SK-N-SH (cell line): ENCODE measurements at places on chromosomes 7 and 10. TPM values are rescaled to one million over a fixed set of nuclear protein-coding genes. Genes with fewer than 3 reads are reported as not detected.

The PHYHIPL gene
- 0.44 and 1.6 TPM in 2 replicates for polyA plus RNA-seq

The MAGI2 gene
- polyA plus RNA-seq = 1.1 and 1.2 TPM in 2 replicates

The CALD1 gene
- polyA plus RNA-seq = 299 and 303 TPM in 2 replicates

The GHRHR gene
- not detected in 2 replicates for polyA plus RNA-seq

GRCh38 chr10:92575961-92576360, 2.1 kb upstream of the IDE start:
- DNase-seq = no peak

DNA sequence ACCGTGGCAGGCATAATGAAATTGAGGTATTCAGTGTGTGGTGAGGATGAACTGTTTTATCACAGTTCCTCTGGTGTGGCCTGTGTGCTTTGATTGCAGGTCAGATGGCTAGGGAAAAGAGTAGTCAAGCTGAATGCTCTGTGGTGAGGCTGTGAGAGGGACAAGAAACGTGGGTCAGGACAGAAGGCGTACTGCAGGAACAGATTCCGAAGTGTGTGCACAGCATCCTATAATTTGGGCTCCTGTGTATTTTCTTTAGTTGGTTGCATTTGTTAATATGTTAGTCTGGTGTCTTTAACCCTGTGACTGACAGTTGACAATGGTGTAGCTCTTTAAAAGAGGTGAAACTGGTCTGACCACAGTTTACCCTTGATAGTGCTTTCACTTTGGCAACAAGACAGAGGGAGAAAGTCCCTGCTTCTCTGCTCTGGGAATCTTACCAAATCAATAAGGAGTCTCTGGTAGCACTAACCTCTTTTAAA, 76.5 kb downstream of the AUTS2 start:
- DNase-seq = no peak

DNA sequence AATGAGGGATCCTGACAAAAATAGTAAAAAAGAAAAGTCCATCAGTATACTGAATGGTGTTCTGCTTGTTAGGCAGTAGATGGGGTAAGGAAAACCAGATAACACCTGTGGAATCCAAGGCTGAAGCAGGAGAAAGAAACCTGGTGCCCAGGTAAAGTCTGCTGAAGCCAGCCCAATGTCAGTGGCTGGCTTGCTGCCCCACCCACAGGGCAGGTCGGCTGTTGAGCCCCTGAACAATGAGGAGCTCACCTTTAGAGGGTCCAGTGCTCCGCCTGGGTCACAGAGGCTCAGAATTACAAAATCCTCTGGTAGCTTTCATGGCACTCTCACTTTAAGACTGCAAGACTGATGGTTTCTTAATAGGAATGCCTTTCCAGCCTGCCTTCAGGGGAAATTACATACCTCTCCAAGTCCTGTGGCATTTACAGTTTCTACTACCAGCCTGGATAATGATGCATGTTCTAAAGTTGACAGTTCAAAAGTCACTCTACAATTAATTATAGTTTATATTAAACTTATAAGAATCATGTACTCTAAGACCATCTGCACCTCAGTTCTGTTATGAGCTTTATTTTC, 23.8 kb downstream of the DHX32 start:
- no peak for DNase-seq

- DNase-seq = no peak
These were observed 384.4 kb upstream of the SHH start for GRCh38 chr7:156196649-156197048.

DNA sequence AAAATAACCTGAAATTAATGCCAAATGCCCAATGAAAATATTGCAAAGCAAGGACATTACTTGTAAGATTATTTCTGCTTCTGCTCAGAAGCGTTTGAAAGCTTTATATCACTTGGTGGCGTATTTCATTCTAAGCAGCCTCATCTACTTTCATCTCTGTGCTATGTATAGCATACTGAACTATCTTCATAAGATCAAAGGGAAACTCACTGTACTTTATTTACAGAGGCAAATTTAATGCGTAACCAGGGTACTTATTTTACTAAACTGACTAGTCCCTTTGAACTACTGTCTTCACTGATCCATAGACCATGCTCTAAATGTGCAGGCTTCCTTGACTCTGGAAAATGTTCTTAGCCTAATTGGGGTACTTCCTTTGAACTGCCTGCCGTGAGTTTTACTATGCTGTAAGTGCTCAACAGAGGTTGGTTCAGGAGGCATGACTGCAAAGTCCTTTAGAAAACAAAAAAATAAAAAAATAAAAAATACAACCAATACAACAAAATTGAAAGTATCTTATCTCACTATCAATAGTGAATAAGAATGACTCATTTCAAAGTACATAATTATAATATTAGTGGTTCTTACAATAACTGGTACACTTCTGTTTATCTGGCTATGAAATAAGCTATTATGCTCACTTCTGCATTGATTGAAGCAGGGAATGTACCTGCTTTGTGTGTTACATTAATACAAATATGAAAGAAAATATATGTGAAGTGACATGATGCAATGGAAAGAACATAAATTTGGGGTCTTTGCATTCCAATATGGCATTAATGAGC, 41.0 kb upstream of the TSPAN12 start:
- no peak for DNase-seq

DNA sequence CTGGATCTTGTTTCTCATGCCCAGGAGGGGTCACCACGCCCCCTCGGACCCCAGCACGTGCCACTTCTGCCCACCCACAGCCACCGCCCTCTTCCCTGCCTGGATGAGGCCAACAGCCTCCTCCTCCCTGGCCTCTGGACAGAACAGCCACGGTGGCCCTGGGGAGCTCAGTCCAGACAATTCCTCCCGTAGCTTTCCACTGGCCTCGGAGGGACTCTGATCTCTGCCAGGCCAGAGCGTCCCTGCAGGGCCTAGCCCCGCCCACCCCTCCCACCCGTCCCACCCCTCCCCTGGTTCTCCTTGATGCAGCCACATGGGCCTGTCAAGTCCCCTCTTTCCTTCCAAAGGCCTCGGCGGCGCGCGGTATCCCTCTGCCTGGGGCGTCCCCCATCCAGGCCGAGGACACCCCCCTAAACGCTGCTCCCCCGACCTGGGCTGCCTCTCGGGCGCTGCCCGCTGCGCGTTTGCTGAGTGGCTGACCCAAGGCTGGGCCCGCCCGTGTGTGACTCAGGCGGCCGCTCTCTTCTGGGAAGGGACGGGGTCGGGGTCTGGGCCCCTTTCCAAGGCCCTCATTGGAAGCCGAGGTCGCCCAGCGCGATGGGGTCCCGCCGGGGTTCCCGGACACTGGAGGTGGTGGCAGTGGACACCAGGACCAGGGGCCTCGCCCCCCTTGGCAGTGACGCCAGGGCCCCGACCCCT, 557 bp downstream of the TMEM120A start:
- DNase-seq = peak; percentile 96

GRCh38 chr7:141838581-141838980, 2.7 kb downstream of the PRSS37 start:
- no peak for DNase-seq

- no peak for DNase-seq
These were observed 23.0 kb upstream of the TRIL start for GRCh38 chr7:28981161-28981465.

GRCh38 chr7:89064831-89065230, 269.3 kb upstream of the TEX47 start:
- no peak for DNase-seq

DNA sequence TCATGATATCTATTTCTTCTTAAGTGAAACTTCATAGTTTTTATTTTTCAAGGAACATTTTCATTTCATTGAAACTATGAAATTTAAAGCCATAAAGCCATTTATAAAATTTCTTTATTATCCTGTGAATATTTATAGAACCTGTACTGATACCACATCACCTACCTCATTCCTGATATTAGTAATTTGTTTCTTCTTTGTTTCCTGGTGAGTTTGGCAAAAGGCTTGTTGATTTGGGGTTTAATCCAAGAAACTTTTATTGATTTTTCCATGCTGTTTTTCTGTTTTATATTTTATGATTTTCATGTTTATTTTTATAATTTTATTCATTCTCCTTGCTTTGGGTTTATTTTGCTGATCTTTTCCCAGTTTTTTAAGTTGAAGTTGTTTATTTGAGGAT, 669.4 kb downstream of the NXPH1 start:
- DNase-seq = no peak

DNA sequence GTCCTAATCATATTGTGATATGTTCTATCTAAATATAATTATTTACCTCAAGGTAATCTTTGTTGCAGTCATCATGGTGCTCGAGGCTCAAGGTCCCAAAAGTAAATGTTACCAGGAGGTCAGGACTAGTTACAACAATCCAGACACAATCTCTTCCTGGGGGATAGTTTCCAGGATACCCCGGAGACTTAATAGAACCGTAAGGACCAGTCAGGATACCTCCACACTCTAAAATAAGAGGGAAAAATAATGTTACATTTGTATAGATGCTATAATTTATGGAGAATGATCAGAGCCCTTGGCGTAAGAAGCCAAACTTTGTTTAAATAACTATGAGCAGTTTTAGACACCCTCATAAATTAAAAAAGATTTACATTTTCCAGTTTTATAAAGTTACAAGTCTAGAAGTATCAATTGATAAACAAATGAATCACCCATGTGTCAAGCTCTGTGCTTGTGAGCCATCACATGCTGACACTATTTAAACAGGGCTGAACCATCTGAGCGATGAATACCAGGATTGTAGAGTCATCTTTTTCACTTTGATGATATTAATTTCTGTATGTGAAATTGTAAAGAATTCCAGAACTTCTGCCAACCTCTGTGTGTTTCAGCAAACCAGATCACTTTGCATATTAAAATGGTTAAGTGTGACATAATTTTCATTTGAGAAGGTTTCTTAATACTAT, 41.3 kb downstream of the CUBN start:
- no peak for DNase-seq

GRCh38 chr10:101282947-101283346, 53.7 kb upstream of the LBX1 start:
- DNase-seq = no peak

DNA sequence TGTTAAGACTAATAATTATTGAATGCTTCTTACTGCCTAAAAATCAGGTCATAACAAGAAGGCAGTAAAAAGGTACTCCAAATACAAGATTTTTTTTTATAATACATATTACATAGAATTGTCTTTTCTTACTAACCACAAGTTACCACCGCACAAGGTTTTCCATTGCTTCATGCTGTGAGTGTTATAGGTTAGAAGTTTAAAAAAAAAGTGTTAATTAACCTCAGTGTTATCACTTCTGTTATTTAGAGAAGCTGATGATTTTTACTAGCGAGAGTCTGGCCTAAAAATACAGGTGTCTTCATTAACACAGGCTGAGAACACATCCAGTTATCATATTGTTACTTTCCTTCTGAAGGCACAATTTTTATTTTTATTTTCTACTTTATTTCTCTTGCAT, 1281.9 kb upstream of the CELF2 start:
- DNase-seq = no peak

DNA sequence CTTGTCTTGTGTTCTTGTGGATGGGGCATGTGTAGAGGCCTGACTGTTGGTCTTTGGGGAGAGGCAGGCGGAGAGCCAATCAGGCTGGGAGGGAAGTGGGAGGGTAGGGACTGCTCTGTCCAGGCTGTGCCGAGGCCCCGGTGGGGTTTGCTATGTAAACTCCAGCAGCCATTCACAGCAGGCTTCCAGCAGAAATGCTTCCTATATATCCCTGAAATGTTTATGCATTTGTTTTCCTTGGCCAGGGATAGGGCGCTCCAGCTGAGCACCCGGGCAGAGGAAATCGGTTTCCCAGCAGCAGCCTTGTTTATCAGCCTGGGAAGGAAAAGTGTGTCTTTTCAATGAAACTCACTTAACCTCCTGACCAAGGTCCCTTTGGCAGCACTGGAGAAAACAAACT, 18.3 kb upstream of the AQP1 start:
- peak; percentile 27 for DNase-seq

- peak; percentile 14 for DNase-seq
These were observed 22.5 kb upstream of the ZNF273 start for GRCh38 chr7:64880322-64881297.

DNA sequence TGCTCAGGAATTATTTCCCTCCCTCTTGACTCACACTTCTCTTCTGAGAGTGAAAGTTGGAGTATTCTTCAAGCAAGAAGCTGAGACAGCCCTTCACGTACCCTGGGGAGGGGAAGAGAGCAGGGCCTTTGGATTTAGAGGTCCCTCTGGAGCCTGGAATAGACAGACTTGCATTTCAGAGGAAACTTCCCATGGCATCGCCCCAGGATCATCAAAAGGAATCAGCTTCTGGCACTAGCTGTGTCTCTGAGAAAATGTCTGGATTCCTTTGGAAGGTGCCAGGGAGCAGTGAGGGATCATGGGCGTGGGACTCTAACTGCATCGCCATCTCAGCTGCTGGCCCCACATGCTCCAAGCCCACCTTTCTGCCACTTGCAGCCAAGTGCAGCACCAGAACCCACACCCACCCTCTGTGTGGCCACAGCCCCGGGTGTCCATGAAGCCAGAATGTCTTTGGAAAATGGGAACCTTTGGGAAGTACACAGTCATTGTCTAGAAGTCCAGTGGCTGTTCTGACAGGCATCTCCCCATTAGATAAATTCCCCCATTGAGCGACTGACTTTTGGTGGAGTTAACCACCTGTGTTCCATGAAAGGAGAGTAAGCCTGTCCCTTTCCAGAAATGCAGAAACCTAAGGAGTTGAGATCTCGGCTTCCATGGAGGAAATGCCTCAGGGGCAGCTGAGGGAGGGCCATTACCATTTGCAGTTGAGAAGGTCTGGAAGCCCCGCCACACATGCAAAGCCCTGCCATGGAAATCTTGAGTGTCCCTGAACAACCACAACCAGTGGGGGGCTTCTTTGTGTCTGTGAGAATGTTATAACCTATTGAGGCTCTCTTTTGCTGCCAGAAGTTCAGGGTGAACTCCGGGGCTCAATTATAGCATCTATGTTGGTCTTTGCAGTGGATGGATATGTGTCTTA, 57.8 kb upstream of the GDF10 start:
- no peak for DNase-seq

- no peak for DNase-seq
These were observed 73.8 kb downstream of the PAXIP1 start for GRCh38 chr7:154929006-154929726.

DNA sequence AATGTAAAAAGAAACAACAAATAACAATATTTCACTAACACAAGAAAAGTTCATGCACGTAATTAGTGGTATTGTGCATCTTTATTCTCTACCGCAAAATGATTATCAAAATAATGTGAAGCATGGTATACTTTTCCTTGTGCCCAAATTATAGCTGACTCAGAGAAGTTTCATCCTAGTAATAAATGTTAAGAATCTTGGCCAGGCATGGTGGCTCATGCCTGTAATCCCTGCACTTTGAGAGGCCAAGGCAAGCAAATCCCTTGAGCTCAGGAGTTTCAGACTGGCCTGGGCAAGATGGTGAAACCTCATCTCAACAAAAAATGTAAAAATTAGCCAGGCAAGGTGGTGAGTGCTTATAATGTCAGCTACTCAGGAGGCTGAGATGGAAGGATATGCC, 105.0 kb downstream of the KMT2C start:
- DNase-seq = no peak
